ENCODE measurements at places on chromosomes 16 and 17.

GRCh38 chr16:71473891-71474290, 11.8 kb upstream of the ZNF23 start:
- H3K4me1 ChIP-seq: no peaks in the 10 kb centered on the region
- no peak overlapping the region for H3K4me3 ChIP-seq
- peaks cover 6% of the 10 kb centered on the region for H3K36me3 ChIP-seq
- no peak overlapping the region for H3K27ac ChIP-seq

DNA sequence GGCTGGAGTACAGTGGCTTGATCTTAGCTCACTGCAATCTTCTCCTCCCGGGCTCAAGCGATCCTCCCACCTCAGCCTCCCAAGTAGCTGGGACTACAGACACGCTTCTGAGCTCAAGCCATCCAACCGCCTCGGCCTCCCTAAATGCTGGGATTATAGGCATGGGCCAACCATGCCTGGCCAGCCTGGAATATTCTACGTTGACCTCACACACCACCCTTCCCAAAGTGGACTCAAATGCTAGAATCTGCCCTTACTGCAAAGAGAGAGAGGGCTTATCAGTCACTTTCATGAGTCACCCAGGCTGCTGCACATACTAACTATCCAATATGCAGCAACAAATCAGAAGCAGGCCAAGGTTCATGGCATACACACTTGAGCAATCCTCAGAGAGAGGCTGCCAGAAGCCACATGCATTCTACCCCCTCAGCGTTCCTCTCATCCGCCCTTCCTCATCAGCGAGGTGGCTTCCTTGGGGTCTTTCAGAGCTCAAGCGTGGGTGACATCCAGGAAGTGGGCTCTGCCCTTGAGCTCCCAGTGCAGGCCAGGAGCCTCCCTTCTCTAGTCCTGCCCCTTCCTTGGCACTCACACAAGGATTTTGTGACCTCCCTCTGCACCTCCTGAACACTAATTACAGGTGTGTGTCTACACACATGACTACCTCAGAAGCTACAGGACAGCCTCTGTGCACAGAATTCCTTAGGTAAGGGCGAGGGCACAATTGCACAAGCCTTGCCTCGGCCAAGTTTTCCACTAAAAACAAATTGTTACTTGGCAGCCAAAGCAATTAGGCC, 24.8 kb upstream of the SIAH1 start:
- no peaks in the 10 kb centered on the region for H3K27me3 ChIP-seq
- H3K4me1 ChIP-seq: peaks cover 7% of the 10 kb centered on the region
- no peak overlapping the region for H3K27ac ChIP-seq
- no peaks in the 10 kb centered on the region for H3K36me3 ChIP-seq
- H3K4me3 ChIP-seq: no peak overlapping the region
- no peak for DNase-seq

GRCh38 chr16:8950580-8951077, 13.1 kb downstream of the USP7 start:
- no peak overlapping the region for H3K27ac ChIP-seq
- H3K36me3 ChIP-seq: no peaks in the 10 kb centered on the region
- H3K4me3 ChIP-seq: no peak overlapping the region
- peaks cover 85% of the 10 kb centered on the region for H3K4me1 ChIP-seq

DNA sequence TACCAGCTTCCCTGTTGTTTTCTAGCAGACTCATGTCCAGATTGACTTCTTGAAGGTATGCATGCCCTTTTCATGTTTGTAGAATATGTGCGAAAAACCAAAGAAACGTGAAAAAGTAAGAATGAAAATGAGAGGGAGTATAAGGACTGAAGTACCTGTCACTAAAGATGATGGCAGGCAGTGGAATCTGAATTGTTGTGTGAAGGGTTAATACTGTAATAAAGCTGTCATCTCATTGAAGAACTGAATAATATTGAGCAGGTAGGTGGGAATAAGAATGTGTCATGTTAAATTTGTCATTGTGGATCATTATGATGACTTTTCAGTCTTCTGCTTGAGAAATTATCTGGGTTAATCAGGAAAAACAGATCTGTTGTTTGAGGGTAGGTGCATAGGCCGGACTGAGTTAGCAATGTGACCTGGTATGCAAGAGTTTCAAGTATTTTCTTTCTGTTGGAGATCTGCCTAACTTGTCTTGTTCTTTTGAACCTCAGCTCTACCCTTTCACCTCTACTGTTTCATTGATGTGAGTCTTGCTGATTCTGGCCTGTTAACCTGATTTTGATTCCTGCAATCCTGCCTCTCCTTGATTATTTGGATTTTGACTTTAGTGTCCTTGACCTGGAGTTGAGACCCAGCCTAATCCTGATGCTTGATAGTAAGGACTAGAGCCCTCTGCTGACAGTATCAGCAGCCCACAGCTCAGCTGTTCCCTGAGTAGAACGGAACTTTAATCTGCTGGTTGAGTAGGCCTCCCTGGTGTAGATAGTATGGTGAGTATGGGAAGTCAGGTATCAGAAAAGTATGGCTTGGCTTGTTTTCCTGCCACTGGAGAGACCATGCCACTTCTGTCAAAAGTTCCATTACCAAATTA, 64.6 kb downstream of the MAP2K4 start:
- peaks cover 8% of the 10 kb centered on the region for H3K4me1 ChIP-seq
- no peak for DNase-seq
- peaks cover 48% of the 10 kb centered on the region for H3K36me3 ChIP-seq
- no peaks in the 10 kb centered on the region for H3K27me3 ChIP-seq
- no peak overlapping the region for H3K27ac ChIP-seq

DNA sequence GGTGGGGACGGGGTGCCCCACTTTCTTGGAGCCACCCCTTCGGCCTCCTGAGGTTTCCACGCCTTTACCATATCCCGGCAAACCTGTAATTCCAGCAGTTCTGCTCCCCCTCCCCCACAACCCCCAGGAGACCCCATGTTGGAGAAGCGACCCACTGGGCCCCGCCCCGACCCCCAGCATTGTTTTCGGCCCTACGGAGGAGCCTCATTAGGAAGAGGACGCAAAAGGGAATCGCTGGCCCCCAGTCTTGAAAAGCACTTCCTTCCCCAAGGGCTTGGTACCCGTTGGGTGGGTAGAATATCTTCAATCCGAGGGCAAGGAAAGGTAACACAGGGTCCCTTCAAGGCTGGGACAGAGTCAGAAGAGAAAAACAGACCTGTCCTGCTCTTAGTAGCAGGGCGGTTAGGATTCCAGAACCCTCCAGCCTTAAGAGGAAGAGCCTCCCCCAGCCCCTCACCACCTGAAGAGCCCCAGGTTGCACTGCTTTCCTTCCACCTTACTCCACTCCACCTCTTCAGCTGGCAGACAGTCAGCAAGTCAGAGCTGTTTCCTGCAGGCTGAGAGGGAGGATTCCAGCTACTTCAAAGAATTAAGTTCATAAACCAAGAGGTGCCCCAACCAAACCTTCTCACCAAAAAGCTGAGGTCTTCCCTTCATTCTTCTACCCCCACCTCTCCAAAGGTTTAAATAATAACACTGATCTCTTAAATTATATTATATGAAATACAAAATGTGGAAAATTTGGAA, 803 bp upstream of the TLCD2 start:
- H3K27ac ChIP-seq: no peak overlapping the region
- no peaks in the 10 kb centered on the region for H3K36me3 ChIP-seq
- no peak for DNase-seq

- H3K27me3 ChIP-seq: no peaks in the 10 kb centered on the region
- peaks cover under 1% of the 10 kb centered on the region for H3K36me3 ChIP-seq
- H3K27ac ChIP-seq: peak overlapping the region; percentile 77
- H3K4me3 ChIP-seq: peak overlapping the region; percentile 33
- H3K4me1 ChIP-seq: peaks cover 87% of the 10 kb centered on the region
Measured at GRCh38 chr17:40547079-40547784, 18.0 kb downstream of the CCR7 start.

DNA sequence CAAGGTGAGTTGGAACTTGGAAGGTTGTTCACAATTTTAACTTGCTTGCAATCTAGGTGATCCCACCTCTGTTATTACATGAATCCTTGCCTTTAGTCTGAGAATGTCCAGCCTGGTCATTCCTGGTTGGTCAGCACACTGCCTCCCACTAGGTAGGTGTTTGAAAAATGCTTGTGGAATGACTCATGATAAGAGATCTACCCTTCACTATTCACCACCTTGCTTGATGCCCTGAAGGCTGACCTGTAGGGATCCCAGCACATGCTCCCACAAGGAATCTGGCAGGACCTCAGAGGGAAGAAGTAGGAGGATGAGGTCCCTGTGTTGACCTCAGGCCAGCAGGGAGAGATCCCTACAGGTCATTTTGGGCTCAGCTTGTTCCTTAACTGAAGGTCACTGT, 30.2 kb upstream of the ABCA3 start:
- no peaks in the 10 kb centered on the region for H3K4me1 ChIP-seq
- H3K27me3 ChIP-seq: peaks cover 5% of the 10 kb centered on the region
- H3K36me3 ChIP-seq: no peaks in the 10 kb centered on the region
- no peak for DNase-seq

All from activated naive CD4-positive, alpha-beta T cell treated with anti-CD3 and anti-CD28 coated beads for 36 hours (primary cell).